Activated CD4-positive, alpha-beta T cell treated with anti-CD3 and anti-CD28 coated beads, Interleukin-2, amount 10 ng/mL, durations not matched to agents 7 days and 5 days (primary cell): ENCODE measurements at places on chromosomes 2 and 18.

GRCh38 chr2:44972771-44973535, 31.5 kb downstream of the SIX3 start:
- DNase-seq: no peak

DNA sequence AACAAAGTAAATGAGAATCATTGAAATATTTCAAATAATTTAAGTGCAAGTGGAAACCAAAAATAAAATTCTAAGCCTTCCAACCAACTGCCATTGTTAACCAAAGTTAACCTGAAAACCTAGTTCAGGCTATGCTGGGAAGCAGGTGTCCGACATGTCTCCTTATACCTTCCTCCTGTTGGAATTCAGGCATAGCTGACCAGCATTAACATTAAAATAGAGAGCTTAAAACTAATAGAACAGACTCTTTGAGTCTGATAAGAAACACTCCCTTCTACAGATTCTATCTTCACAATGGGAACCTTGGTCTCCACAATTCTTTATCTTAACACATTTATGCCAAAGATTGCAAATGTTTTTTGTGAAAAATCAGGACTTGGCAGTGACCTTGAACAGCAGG, 1004.9 kb upstream of the NRXN1 start:
- no peak for DNase-seq

DNA sequence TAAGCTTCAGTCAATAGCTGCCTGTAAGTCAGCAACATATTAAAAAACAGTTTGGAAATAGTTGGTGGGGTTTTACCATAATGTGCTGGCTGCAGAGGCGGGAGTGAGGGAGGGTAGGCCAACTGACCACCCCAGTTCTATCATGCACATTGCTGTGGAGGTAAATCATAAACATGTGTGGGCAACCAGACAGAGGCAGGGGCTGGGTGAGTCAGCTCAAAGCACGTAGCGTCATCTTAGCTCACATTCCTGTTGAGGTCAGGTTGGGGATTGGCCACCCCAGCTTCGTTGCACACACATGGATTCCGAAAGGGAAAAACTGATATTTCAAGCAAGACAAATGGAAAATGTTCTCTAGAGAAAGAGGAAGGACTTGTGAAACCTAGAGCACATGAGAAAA, 19.5 kb downstream of the GPR45 start:
- no peak for DNase-seq

- no peak for DNase-seq
Measured at GRCh38 chr2:37623971-37624900, 47.2 kb downstream of the CDC42EP3 start.

DNA sequence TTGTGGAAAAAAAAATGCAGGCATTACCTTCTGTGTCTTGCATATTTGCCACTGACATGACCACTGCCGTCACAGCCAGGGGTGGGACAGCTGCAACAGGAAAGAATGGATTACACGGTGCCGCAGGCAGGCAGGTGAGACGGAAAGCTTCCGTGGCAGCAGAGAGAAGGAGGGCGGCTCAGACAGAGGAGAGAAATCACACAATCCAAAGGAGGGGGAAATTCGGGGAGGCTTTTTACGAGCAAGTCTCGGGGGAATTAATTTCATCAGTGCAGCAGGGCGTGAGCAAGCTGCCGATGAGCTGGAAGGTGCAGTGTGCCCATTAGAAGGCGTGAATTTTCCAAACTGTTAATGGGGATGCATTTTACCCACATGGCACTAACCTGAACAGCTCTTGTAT, 234.8 kb upstream of the PXDN start:
- no peak for DNase-seq

GRCh38 chr2:72035518-72036172, 112.0 kb downstream of the CYP26B1 start:
- DNase-seq: no peak

- no peak for DNase-seq
Measured at GRCh38 chr2:137912371-137912770, 51.9 kb upstream of the HNMT start.

DNA sequence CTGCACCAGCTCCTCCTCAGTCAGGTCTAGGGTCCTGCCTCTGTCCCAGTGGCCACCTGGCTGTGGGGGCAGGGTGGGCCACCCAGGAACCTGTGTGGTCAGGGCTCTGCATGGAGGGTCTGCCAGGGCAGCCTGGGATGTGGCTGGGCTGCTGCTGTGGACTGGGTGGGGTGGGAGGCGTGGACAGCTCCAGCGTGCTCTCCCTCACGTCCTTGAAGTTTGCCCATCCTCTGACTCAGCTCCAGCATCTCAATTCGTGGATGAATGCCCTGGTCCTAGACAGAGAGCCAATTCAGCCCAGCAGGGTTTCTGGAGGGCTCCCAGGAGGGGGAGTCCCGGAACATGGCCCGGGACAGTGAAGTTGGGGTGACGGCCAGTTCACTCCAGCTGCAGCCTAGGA, 64.3 kb upstream of the EPAS1 start:
- DNase-seq: no peak

GRCh38 chr2:1969701-1970015, 225.3 kb upstream of the PXDN start:
- no peak for DNase-seq

- DNase-seq: no peak
Measured at GRCh38 chr18:22385718-22386117, 32.0 kb downstream of the CTAGE1 start.

GRCh38 chr2:134454931-134455330, 201.1 kb downstream of the MGAT5 start:
- DNase-seq: no peak

- DNase-seq: no peak
Measured at GRCh38 chr2:287471-287885, 413 bp downstream of the ALKAL2 start.

DNA sequence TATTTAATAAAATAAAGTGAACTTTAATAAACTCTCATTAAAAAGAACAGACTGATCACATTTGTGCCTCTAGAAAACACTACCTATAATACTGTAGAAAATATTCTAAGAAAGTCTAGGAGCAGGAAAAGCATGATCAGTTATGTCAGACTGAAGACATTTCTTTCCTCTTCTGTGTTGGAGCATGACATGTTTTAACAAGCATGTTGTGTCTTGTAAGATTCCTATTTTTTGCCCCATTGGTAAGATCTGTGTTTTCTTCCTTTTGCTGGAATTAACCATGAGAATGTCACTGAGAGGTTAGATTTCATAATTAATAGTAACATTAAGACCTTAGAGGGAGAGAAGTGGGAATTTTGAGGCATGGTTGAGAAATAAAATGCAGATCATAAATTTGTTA, 27.7 kb downstream of the LAMA3 start:
- no peak for DNase-seq

GRCh38 chr2:233829193-233830110, 24.9 kb downstream of the HJURP start:
- DNase-seq: no peak

DNA sequence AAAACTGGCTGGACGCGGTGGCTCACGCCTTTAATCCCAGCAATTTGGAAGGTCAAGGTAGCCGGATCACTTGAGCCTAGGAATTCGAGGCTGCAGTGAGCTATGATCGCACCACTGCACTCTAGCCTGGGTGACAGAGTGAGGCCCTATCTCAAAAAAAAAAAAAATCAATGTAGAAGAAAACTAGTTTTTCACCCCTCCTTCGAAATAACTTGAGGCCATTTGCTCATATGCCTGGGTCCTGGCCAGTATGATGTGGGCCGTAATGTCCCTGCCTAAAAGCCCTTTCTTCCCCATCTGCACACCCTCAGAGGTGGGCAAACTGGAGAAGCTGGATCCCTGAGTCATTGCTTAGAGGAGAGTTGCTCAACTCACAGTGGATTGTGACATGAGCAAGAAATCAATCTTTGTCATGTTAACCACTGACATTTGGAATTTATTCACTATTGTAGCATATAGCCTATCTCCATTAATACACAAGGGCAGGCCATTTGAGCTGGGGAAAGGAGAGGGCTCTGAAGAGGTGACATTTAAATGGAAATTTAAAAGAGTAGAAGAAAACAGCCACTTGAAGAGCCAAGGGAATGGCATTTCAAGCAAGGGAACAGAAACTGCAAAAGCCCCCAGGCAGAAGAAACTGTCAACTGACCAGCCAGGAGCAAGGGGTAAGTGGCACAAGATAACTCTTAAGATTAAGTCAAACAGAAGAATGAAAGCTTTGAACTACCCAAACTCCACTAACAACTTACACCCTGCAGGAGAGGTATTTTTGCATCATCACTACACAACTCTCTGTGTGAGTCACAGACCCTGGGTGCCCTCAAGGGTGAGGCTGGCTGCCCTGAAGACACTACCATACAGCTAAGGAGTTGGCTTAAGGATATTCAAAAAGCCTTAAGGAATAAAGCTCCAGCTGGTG, 7.6 kb upstream of the METTL21A start:
- peak; percentile 9 for DNase-seq

GRCh38 chr2:228086561-228086960, 94.9 kb downstream of the SPHKAP start:
- DNase-seq: no peak

- DNase-seq: no peak
Measured at GRCh38 chr2:200751786-200752185, 59.9 kb upstream of the BZW1 start.

DNA sequence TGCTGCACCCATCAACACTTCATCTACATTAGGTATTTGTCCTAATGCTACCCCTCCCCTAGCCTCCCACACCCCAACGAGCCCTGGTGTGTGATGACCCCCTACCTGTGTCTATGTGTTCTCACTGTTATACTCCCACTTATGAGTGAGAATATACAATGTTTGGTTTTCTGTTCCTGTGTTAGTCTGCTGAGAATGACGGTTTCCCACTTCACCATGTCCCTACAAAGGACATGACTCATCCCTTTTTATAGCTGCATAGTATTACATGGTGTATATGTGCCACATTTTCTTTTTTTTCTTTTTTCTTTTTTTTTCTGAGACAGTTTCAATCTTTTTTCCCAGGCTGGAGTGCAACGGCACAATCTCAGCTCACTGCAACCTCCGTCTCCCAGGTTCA, 284.1 kb upstream of the CYP26B1 start:
- DNase-seq: no peak

DNA sequence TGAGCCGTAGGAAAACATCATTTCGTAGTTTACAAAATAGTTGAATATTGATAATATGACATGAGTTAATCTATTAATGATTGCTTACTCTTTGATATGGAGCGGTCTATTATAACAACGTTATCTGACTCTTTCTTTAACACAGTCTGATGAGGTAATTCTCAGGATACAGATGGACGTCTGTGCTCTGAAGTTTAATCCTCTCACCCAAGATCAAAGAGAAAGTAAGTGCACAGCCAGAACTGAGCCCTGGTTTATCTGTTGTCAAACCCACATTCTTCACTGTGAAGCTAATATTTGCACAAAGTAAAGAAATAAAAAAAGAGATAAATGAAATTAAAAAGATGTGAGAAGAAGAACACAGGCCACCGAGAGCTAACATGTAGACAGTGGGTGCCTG, 190.9 kb upstream of the COPS8 start:
- DNase-seq: no peak

GRCh38 chr2:74071426-74071825, 76.3 kb downstream of the BOLA3 start:
- DNase-seq: no peak

GRCh38 chr2:127107622-127107999, 657 bp upstream of the BIN1 start:
- DNase-seq: no peak

DNA sequence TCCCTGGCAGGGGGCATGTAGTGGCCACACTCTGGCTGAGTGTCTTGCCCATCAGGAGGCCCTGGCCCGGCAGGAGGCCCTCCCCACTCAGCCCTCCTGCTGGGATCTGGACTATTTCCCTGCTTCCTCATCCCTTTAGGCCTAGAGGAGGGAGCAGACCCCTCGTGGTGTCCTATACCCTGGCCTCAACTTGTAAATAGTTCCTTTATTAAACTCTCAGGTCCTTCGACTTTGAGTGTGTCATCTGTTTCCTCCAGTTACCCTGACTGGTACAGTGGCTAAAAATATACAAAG, 166.7 kb upstream of the GLI2 start:
- no peak for DNase-seq

- no peak for DNase-seq
Measured at GRCh38 chr2:124810132-124810531, 785.0 kb downstream of the CNTNAP5 start.

- no peak for DNase-seq
Measured at GRCh38 chr2:111227716-111228141, 107.0 kb downstream of the BCL2L11 start.

GRCh38 chr2:62738981-62739936, 33.7 kb downstream of the EHBP1 start:
- DNase-seq: no peak

- peak; percentile 65 for DNase-seq
Measured at GRCh38 chr18:24659827-24660720, 199.6 kb downstream of the HRH4 start.

- no peak for DNase-seq
Measured at GRCh38 chr2:8327371-8328100, 354.3 kb upstream of the ID2 start.

- no peak for DNase-seq
Measured at GRCh38 chr2:24623535-24623934, 132.5 kb downstream of the NCOA1 start.

DNA sequence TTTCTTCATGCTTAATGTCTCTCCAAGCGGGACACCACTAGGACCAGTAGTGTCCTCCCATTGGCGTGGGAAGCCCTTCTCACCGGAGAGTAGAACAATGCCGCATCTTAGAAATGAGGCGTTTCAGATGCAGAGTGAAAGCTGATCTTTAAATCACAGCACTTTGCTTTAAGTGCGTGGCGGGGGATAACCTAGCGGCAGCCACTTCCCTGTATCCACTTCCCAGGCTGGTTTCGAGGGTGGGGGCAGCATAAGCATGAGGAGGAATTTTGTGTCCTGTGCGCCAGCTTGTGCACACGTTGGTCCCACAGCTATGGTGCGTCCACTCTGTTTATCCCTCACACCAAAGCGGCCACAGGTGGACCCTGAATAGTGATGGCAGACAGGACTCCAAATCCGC, 63.1 kb downstream of the MBP start:
- no peak for DNase-seq

- DNase-seq: no peak
Measured at GRCh38 chr2:39304729-39305128, 61.0 kb upstream of the CDKL4 start.

GRCh38 chr2:233473386-233473791, 93.2 kb downstream of the USP40 start:
- DNase-seq: no peak

GRCh38 chr2:231347081-231347480, 48.4 kb upstream of the B3GNT7 start:
- no peak for DNase-seq

DNA sequence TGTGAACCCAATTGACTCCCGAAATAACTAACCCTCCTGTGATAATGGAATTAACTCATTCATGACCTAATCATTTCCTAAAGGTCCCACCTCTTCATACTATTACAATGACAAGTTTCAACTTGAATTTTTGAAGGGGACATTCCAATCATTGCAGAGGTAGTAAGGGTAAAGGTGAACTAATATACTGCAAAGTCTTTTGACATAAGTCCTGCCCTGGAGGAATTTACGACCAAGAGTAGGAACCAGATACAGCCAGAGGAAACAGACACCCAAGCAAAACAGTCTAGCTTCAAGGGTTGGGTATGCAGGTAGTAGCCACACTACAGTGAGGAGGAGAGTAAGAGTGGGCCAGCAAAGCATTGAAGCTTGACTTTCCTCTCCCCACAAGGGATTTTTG, 1.2 kb upstream of the SRBD1 start:
- DNase-seq: no peak

GRCh38 chr18:78367996-78368395, 611.6 kb upstream of the SALL3 start:
- no peak for DNase-seq
